ENCODE measurements at places on chromosomes 12 and 14.

- DNase-seq = no peak
Measured at GRCh38 chr14:39766397-39767000, 334.3 kb upstream of the FBXO33 start.

DNA sequence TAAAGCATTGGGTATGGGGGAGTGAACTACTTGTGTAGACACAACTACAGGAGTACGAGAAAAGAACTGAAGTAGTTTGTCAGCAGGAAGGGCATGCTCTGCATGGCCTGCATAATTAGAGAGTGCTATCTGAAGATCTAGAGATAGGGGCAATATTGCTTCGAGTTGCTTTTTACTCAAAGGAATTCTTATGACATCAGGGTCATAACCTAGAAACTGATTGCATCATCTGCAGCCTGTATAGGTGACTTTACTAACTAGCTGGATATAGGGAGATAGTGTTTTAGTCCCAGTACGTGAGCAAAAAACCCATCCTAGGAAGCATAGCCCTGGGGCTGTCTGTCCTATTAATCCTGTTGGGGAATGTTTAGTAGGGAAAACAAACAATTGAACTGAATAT is 39.8 kb downstream of the TMTC3 start:
- DNase-seq = no peak

DNA sequence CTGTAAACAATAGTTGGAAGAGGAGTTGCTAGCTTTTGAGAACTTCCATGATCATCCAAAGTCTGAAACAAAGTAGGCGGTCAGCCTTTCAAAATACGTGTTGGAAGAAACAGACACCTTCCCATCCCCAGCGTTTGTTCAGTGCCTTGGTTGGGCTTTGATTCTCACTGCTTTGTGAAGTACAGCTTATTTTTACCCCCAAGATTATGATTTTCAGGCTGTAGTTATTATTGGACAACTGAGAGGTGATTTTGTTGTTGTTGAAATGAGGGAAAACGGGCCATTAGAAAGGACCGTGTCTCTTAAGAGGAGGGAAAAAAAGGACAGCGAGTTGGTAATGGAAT is 921 bp upstream of the CEP83 start:
- no peak for DNase-seq

GRCh38 chr12:13195250-13195649 is 1.3 kb upstream of the EMP1 start:
- DNase-seq = no peak

GRCh38 chr14:71438684-71439083 is 493.5 kb upstream of the RGS6 start:
- DNase-seq = no peak

- DNase-seq = peak; percentile 24
Measured at GRCh38 chr12:20368651-20369304, 441 bp downstream of the PDE3A start.

DNA sequence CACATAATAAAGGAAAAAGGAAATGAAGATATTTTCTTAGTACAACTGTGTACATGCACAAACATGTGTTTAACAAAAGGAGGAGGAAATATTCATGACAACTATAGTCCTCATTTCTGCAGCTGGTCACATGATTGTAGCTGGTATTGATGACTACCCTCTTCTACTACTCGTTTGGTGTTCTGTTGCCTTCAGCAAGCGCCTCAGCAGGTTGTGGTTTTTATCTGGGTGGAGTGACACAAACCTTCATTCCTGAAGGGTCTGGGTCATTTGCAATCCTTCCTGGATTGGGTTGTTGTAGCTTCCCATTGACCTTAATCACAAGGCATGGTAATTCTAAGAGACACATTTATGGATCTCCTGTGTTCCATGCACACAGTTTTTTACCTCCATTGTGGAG is 1009.9 kb upstream of the USP15 start:
- no peak for DNase-seq

DNA sequence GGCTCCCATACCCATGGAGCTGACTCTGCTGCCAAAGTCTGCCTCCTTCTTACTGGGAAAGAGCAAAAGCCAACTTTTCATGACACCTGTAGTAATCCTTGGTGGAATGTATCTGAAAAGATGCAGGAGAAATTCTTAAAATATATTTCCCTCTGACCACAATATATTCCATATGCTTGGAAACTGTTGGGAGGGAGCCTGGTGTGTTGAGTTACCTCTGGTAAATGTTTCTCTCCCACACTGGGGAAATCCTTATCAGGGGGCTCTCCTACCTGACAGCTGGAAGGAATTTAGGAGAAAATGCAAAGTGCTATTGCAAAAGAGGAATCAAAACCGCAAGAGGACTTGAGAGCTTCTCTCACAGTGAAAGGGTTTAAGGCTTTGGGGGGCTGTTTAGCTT is 139.4 kb downstream of the TBX5 start:
- no peak for DNase-seq

- DNase-seq = peak; percentile 93
Measured at GRCh38 chr12:131710464-131711457, at the start of gene SFSWAP. SFSWAP (plus strand) TSS chr12:131711090; CDS start chr12:131711230, 140 bp downstream.

DNA sequence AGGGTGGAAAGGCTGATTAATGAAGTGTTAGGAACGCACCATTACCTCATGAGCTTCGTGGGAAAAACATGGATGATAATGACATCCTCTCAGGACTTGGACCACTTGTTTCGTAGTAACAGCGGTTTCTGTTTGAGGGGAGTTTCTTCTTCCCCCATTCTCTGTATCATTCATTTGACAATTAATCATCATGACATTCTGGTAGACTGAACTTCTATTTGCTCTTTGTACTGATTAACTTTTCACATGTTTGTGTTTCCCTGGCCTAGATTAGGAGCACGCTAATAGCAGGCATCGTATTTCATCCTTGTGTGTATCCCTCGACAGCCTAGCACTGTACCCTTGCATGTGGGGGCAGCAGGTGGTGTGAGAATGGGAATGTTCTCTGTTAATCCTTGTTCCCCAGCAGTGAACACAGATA is 8.0 kb downstream of the LRRC74A start:
- DNase-seq = no peak

DNA sequence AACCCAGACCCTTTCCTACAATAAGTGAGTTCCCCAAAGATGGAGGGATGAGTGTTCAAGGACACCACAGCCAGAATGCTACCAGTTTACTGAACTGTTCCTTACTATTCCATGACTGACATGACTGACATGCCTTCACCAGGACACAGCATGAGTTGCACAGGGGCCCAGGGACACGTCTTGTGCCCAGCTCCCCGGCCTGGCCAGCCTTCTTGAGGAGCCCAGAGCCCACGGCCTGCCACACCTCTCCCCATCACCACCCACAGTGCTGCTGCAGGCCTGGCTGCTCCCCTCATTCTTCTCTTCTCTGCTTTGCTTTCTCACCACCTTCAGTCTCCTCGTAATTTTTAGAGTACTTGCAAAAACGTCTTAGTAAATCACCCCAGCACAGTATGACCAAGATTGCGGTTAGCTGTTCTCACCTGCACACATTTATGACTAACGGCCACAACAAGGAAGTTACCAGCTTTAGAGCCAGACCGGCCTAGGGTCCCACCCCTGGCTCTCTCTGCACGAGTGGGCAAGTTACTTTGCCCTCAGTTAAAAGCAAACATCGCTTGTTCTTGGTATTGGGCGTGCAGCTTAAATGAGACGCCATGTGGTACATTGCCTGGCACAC is 18.5 kb downstream of the PPP2R5E start:
- DNase-seq = no peak

- DNase-seq = no peak
Measured at GRCh38 chr12:52382854-52383253, 2.6 kb downstream of the KRT84 start.

GRCh38 chr12:101594700-101595099 is at the start of gene MYBPC1:
MYBPC1 (plus strand) TSS chr12:101594971; CDS start chr12:101595071, 100 bp downstream.
- DNase-seq = no peak

GRCh38 chr12:9808504-9808903 is 18.8 kb upstream of the KLRF1 start:
- no peak for DNase-seq

GRCh38 chr14:99605299-99605961 is 1.4 kb upstream of the CCDC85C start:
- DNase-seq = peak; percentile 83

GRCh38 chr14:24297190-24297964 is 2.2 kb downstream of the DHRS1 start:
- no peak for DNase-seq

GRCh38 chr14:102678394-102678793 is 85.9 kb downstream of the RCOR1 start:
- DNase-seq = no peak

GRCh38 chr14:85958069-85958468 is 428.1 kb downstream of the FLRT2 start:
- DNase-seq = no peak

- no peak for DNase-seq
Measured at GRCh38 chr12:29730481-29730880, 53.3 kb downstream of the TMTC1 start.

DNA sequence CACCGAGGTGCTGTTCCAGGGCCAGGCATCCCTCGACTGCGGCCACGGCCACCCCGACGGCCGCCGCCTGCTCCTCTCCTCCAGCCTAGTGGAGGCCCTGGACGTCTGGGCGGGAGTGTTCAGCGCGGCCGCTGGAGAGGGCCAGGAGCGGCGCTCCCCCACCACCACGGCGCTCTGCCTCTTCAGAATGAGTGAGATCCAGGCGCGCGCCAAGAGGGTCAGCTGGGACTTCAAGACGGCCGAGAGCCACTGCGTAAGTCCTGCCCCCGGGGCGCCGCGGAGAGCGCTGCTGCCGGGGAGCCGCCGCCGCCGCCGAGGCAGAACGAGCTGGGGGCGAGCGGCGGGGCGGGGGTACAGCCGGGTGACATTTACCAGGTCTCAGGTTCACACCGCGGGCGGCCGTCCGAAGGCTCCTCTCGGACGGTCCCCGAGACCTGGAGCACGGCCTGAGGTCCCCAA is 1.4 kb downstream of the PLXNC1 start:
- peak; percentile 68 for DNase-seq

Data from GM20000 (cell line).